Activated effector memory CD4-positive, alpha-beta T cell treated with Interleukin-2 at 50 U/mL for 16 hours (primary cell): ENCODE measurements at places on chromosomes 4 and X.

DNA sequence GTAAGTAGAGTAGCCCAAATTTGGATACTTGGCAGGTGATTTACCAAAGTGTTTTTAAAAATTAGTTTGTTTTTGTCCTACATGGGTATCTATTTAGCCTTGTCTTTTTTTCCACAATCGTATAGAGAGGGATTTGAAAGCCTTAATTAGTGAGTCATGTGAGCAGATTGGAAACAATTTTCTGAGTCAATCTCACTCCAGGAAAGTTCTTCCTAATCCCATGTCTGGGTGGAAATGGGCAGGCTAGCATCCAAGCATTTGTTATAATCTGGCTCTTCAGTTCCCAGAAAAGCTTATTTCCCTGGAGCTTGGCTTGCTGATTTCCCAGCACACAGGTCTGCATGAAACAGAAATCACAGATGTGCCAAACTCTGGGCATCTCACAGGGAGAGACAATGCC lies 426.9 kb upstream of the BOD1L1 start:
- no peak for DNase-seq

GRCh38 chrX:154595559-154596249 lies 10.8 kb downstream of the CTAG1A start:
- no peak for DNase-seq

GRCh38 chrX:153305972-153306371 lies 15.6 kb downstream of the PNMA6F start:
- no peak for DNase-seq

GRCh38 chr4:31545755-31546154 lies 825.6 kb downstream of the PCDH7 start:
- DNase-seq = no peak

DNA sequence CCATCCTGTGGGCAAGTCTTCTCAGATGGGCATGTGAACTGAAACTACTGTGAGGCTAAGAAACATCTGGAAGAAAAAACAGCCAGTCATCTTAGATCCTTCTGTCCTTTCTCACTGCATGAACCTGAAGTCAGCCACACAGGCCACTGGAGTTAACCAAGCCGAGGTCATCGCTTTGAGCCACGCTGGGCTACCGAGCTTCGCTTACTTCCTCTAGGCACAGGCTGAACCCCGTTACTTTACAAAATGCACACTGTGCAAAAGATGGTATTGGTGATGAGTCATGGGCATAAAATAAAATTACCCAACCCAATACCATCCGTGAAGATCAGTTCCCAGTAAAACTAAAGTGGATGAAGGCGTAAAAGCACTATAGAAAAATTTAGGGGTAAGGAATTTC lies 86.2 kb downstream of the MTMR1 start:
- DNase-seq = no peak
